ENCODE measurements at places on chromosomes 13 and 19. TPM values are rescaled to one million over a fixed set of nuclear protein-coding genes. Genes with fewer than 3 reads are reported as not detected.
A peak's percentile ranks its signal among the peaks of the same experiment; 100 is the strongest.

URAD gene
- not detected for total RNA-seq

- DNase-seq = peak; percentile 18
Observed at GRCh38 chr13:80040196-80040980, 300.5 kb downstream of the SPRY2 start.

- no peak for DNase-seq
Observed at GRCh38 chr19:16062789-16063188, 13.5 kb upstream of the TPM4 start.

- no peak for DNase-seq
Observed at GRCh38 chr19:34959021-34959420, 5.0 kb downstream of the ZNF792 start.

DNA sequence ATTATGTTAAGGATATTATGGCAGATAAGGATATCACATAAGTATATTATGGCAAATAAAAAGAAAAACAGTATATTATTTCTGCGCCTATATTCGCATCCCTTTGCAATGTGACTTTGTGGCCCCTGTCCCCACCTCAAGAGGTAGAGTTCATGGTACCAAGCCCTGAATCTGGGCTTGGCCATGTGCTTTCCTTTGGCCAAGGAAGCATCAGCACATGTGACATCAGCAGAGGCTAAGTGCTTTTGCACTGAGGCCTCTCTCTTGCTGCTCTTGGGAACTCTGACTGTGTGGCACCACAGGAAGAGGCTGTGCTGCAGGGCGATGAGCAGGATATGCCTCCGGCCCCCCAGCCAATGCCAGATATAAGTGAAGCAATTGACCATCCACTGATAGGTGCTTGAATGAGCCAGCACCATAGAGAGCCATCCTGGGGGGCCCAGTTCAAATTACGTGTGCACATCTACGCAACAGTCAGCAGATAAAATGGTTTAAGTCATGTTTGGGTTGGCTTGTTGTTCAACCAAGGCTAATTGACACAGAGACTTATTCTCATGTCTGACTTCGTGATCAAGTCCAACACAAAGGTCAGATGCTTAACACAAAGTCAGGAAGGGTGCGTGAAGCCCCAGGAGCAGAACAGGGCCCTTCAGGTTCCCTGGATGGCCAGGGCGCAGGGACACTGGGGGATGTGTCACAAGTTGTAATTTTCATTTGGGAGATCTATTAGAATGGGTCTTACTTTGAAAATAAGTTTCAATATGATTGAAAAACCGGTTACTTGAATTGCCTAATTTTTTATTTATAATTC lies 173.3 kb downstream of the COL4A1 start:
- no peak for DNase-seq

DNA sequence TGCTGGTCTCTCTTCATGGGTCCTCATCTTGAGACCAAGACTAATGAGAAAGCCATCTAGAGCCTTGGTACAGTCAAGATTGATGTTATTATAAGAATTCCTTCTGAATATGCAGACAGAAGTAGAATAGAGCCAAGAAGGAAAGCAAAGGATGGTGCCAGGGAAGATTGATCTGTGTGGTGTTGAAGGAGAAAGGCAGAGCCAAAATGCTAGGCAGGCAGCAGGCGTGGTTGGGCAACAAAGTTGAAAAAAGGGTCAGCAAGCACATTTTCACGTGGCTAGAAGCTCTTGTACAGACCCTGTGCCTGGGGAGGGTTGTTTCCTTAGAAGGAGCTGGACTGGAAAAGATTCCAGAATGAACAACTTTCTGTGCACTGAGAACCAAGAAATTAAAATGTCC lies 319.7 kb upstream of the ARGLU1 start:
- no peak for DNase-seq

C19orf81 gene
- not detected for total RNA-seq

BEST2 gene
- total RNA-seq = not detected

POSTN gene
- total RNA-seq = 223 TPM

ZNF431 gene
- total RNA-seq = 20.0 TPM

- DNase-seq = no peak
Observed at GRCh38 chr13:75479102-75479740, 2.7 kb downstream of the TBC1D4 start.

YIPF2 gene
- 70.3 TPM for total RNA-seq

GRCh38 chr19:4434391-4434790 lies 23.2 kb downstream of the UBXN6 start:
- DNase-seq = no peak

GRCh38 chr13:34926508-34926907 lies 15.6 kb upstream of the NBEA start:
- DNase-seq = peak; percentile 57

DNA sequence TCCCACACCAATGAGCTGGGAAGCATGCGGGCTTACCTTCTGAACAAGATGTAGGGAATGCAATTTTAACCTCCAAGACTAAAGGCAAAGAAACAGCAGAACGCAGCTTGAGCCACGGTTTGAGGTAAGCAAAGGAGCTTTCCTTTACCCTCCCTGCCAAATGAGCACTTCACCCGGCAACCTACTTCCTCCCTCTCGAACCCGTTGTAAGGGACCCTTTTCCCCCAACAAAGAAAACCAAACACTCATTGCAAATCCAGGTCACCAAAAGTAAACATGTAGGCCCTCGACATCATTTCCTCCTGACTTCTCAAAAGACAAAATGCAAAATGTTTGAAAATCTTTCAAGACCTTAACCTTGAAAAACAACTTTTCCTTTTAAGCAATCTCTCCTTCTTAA lies 65.3 kb downstream of the ABCC4 start:
- DNase-seq = no peak

DNA sequence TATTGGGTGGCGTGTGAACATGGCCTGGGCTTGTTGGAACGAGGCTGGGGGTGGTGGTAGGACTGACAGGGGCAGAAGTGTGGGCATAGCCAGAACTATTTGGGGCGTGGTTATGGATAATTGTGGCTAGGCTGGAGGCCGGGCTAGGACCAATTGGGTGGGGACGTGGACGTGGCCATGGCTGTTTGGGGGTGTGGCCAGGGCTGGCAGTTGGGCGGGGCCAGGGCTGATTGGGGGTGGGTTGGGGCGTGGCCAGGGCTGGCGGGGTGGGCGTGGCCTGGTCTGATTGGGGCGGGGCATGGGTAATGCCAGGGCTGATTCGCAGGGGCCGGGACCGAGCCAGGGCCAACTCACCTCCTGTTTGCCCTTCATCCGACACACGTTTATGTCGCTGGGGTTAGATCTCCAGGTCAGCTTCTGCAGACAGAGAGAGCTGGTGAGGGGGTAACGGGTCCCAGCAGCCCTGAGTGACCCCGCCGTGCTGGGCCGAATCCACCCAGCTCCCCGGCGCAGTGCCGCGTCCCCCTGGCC lies 2.8 kb downstream of the SEMA6B start:
- no peak for DNase-seq

- no peak for DNase-seq
Observed at GRCh38 chr19:32858155-32858554, 11.4 kb downstream of the SLC7A9 start.

SHISA7 gene
- 1.2 TPM for total RNA-seq

GRCh38 chr13:30303269-30303668 lies 4.1 kb downstream of the KATNAL1 start:
- no peak for DNase-seq

- DNase-seq = peak; percentile 46
Observed at GRCh38 chr19:11881151-11881800, 6.3 kb upstream of the ZNF69 start.

ZNF208 gene
- total RNA-seq = 10.8 TPM

KIR2DL4 gene
- total RNA-seq = not detected

- no peak for DNase-seq
Observed at GRCh38 chr19:18257503-18258470, 16.5 kb downstream of the IQCN start.

GRCh38 chr13:73000027-73000674 lies 58.7 kb upstream of the KLF5 start:
- DNase-seq = no peak

DNA sequence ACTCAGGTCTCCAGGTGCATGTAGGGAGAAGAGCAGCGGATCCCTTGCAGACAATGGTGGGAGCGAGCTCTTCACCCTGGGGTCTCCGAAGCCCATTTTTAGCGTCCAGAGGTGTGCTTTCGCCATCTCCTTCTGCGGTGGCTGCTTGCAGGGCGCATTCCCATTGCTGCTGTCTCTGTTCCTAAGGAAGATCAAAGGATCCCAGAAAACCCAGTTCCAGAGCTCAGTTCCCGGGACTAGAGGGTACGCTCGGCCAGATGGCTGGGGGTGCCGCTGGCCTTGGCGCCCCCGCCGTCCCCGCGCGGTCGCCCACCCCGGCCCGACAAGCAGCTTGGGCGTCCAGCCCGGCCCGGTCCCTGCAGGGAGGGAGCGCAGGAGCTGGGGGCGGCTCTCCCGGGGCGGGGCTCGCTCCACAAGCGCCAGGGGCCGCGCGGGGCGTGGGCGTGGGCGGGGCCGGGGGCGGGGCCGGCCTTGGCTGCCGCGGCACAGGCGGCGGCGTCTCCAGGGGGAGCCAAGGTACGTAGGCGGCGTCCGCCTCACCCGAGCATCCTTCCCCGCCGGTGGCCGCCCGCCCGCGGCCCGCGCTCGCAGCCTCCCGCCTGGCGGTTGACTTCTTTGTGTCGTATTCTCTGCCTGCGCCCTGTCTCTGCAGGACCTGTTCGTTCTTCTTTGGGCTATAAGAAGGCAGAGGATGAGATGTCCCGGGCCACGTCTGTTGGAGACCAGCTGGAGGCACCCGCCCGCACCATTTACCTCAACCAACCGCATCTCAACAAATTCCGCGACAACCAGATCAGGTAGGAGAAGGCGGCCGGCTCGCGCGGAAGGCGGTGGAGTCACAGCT lies 96.8 kb downstream of the ATP8A2 start:
- DNase-seq = peak; percentile 9

DNA sequence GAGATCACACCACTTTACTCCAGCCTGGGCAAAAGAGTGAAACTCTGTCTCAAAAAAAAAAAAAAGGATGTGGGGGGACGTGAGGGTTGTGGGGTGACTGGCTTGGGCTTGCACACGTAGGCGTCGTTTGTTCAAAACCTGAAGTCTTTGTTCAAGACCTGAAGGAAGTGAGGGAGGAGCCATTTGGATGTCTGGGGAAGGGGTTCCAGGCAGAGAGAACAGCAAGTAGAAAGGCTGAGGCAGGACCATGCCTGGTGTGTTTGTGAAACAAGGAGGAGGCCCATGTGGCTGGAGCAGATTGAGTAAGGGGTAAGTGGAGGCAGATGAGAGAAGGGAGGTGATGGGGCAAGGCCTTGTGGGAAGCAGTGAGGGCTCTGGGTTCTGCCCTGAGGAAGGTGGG lies 27.8 kb downstream of the PIN1 start:
- no peak for DNase-seq

DNA sequence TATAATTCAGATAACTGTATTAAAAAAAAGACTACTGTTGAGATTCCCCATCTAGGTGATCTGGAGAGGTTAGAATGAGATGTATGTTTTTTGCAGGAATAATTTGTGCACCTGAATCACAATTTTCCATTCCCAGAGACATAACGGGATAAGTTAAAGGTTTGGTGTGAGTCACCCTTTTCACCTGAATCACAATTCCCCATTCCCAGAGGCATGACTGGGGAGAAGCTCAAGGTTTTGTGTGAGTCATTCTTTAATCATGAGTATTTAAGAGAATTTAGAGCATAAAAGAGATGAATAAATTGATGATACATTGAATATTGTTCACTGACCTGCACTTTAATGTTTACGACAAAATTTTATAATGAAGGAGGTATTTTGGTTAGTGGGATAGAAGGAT lies 9.0 kb downstream of the OR7A5 start:
- no peak for DNase-seq

DENND1C gene
- not detected for total RNA-seq

All from umbilical cord (tissue), 2 donors.